ENCODE measurements at places on chromosomes 7 and 10. TPM values are rescaled to one million over a fixed set of nuclear protein-coding genes. Genes with fewer than 3 reads are reported as not detected.

The ADAP1 gene
- 18.3 TPM for total RNA-seq

The IQUB gene
- total RNA-seq = 0.07 TPM

The HMX2 gene
- total RNA-seq = not detected

The ZNF425 gene
- 0.97 TPM for total RNA-seq

GRCh38 chr7:33072471-33072870 lies 9.9 kb upstream of the NT5C3A start:
- H3K27ac ChIP-seq = no peak overlapping the region
- no peaks in the 10 kb centered on the region for H3K36me3 ChIP-seq
- H3K4me3 ChIP-seq = no peak overlapping the region
- DNase-seq = peak; percentile 26
- H3K4me1 ChIP-seq = peaks cover 13% of the 10 kb centered on the region

DNA sequence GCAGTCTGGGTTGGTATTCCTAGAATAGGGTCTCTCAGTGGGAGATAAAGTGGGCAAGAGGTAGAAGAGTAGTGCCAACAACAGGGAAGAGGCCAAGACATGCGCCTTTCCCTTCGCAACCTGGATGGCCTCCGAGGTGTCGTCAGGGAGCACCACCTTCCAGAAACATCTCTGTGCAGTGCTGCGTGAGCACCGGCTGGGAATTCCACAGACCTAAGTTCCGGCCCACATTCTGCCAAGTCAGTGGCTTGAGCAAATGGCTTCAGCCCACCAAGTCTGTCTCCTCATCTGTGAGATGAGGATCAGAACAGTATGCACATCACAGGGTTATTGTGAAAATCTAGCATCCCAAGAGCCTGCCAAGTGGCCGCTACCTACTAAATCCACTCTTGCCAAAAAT lies 40.6 kb downstream of the CCDC3 start:
- H3K4me1 ChIP-seq = peaks cover 11% of the 10 kb centered on the region
- no peaks in the 10 kb centered on the region for H3K36me3 ChIP-seq
- H3K27me3 ChIP-seq = no peaks in the 10 kb centered on the region
- H3K4me3 ChIP-seq = no peak overlapping the region
- no peak overlapping the region for H3K27ac ChIP-seq
- DNase-seq = no peak

- DNase-seq = no peak
- H3K36me3 ChIP-seq = peaks cover 3% of the 10 kb centered on the region
- H3K4me3 ChIP-seq = no peak overlapping the region
- H3K27me3 ChIP-seq = no peaks in the 10 kb centered on the region
Observed at GRCh38 chr7:101978683-101979082, 161.3 kb downstream of the CUX1 start.

- no peak overlapping the region for H3K27ac ChIP-seq
- no peaks in the 10 kb centered on the region for H3K27me3 ChIP-seq
- H3K4me3 ChIP-seq = no peak overlapping the region
- no peak for DNase-seq
Observed at GRCh38 chr10:122273966-122274545, 3.0 kb downstream of the BTBD16 start.

DNA sequence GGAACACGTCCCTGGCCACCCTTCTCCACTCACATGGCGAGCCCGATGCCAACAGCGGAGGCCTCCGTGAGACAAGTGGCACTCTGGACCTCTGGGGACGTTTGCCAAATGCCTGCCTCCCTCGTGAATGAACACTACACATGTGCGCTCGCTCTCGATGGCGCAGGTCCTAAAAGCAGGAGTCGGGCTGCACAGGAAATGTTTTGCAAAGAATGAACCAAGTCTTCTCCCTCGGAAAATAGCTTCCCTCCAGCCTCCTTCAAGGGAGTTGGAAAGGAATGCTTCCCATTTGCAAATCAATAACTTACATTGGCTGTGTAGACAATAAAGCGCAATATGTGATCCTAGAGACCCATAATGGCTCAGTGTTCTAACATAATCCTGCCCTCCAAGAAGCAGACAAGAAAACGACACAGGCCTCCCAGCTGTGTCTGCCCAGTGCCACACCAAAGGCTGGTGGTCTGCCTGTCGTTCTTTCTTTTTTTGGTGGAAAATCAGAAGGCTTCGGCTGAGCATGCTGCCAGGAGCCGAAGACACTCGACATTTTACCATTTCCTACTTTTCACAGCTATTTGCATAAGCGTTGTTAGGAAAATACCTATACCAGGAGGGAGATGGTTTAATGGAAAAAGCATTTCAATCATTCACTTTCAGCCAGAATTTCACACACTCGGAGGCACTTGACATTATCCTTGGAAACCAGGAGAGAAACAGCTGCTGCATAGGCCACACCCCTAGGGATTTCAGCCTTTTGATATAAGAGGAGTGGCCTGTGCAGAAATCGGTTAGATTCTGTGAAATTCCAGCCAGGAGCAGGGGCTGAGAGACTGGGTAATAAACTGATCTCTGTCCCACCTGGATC lies 38.4 kb downstream of the ATXN7L1 start:
- no peak for DNase-seq
- peaks cover 17% of the 10 kb centered on the region for H3K4me1 ChIP-seq
- H3K36me3 ChIP-seq = no peaks in the 10 kb centered on the region
- no peaks in the 10 kb centered on the region for H3K27me3 ChIP-seq

Measured in HepG2 (cell line).